ENCODE measurements at places on chromosomes 7 and 10.

DNA sequence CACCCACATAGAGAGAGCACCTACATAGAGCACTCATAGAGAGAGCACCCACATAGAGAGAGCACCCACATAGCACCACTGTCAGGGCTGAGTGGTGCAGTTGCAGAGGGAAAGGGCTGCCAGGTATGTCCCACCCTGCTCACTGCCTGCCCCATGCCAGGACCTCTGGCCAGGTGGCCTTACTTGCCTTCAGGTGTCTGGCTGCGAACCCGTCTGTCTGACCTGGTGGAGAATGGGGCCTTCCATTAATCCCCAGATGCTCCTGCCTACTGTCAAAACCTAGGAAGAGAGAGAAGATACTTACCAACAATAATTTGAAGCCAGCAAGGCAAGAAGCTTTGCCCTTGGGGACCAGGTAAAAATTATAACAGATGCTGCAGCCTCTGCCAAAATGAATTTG, 51.1 kb downstream of the INSIG1 start:
- no peak for DNase-seq

GRCh38 chr10:49526619-49527018, 12.3 kb downstream of the ERCC6 start:
- no peak for DNase-seq

GRCh38 chr10:77168161-77168560, 469.4 kb downstream of the KCNMA1 start:
- no peak for DNase-seq

DNA sequence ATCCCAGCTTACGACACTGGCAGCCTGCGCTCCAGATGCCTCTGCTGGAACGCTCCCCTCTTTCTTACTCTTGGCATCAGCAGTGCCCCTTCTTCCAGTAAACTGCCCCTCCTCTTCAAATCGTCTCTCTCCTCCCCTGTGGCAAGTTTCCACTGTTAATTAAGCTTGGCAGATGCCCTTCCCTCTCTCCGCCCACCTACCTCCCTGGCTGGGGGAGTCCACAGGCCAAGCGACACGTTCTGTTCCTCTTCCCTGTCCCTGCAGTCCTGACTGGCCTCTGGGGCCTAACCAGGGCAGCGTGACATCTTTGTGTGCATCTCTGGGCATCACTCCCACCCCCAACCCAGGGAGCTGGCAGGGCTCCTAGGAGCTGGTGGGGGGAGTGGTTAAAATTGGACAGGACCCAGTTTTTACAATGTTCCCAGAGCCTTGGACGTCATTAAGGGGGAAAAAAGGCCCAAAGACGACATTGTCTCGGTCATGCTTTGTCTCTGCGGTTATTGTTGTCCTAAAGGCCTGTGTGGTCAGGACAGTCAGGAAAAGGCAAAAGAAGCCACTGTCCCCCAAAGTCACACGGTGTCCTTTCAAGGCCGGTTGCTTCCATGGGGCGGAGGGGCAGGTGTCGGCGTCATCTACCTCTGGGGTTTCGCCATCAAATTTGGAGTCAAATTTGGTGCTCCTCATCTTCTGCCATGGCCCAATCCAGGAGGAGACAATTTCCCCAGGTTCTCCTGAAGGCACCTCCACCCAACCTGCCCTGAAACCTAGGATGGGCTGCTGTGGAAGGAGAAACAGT, 54.2 kb downstream of the DLG5 start:
- DNase-seq, result no peak

DNA sequence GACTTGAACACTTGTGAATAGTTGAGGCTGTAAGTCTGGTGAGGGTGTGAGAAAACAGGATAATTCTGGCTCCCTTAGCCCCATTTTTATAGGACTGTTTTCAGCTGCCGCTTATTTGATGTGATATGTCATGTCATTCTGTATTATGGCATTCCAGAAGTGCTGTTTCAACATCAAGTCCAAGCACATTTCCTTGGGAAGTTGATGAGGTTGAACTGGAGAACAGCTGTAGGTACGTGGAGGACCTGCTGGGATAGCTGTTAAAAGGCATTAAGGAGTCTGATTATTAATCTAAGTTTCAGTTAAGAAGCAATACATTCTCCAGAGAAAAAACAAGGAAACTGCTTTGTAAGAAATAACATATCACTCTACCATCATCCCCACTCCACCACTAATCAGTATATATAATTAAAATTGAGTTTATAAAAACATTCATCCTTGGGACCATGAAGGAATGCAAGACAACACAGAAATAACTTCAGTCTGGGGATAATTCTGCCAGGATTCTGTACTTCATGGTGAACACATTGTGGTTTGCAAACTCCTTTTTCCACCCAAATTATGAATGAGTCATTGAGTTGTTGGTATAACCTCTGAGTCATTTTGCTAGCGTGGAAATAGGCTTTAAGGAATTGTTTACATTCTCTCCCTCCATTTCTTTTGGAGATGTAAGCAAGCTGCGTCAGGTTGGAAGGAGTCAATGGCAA, 39.9 kb upstream of the TMEM229A start:
- no peak for DNase-seq

DNA sequence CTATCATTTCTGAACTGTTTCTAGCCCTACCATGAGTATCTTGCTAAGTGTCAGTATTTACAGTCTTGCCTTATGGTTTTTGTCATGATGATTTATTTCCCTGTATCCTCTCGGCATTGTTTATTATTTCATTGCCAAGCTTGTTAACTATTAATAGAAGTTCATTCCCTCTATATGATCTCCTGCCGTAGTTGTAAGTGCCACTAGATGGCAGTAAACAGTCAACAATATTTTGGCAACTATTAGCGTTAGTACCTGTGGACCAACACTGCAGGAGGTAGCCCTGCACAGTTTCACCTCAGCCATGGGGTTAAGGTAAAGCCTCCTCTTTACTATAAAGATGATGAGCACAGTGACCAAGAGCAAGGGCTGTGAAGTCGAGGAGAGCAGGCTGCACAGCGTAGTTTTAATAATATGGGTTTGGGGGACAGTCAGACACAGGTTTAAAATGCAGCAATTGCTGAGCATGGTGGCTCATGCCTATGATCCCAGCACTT, 26.1 kb upstream of the CCNJ start:
- no peak for DNase-seq

DNA sequence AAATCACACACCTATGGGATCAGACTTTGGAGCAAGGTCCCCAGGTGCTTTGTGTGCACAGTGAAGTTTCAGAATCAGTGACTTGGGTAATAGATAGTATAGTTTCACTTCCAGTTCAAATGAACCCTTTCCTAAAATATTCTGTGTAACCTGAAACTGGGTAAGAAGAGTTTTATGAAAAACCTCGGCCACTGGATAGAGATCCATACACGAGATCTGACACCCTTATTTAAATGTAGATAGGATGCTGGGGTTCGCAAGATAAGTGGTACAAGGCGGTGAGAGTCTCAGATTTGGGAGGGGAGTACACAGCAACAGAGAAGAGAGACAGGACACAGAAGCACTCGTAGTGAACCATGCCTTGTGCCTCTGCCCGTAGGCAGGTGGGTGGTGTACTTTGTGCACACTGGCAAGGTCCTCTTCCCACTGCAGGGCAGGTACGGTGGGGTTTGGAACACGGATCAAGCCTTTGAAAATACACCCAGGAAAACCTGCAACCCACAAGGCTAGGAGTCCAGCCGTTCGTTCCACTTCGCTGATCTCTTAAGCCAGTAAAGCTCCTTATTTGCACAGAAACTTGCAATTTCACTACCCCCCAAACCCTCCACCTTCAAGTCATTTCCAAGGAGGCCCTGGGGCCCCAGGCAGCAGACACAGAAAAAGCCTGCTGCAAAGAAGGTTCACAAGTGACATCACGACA, 162.8 kb downstream of the USP6NL start:
- DNase-seq, result no peak

- no peak for DNase-seq
These were observed 531.3 kb downstream of the ATRNL1 start for GRCh38 chr10:115624448-115624847.

- DNase-seq, result no peak
These were observed 5.5 kb upstream of the ZNF316 start for GRCh38 chr7:6631605-6632004.

DNA sequence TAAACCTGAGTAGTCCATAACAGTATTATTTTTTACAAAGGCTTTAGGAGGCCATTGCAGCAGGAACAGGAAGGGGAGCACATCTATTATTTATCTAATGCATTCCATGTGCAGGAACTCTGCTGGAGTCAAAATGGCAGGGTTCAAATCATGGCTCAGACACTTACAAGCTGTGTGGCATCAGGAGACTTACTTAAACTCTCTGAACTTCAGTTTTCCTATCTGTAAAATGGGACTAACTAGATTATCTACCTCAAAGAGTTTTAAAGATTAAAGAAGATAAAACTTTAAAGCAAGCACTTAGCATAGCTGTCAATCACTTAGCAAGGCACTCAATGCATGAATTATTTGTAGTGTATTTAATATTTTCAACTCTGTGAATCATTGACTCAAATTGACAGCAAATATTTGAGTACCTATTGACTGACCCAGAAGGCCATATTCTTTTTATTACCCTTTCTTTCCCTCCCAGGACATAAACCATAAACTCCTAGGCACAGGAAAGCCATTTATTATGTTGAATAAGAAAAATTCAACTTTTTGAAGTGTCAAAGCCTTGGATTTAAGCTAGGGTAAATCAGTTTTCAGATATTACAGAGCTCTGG, 115.8 kb upstream of the FAM204A start:
- no peak for DNase-seq

GRCh38 chr10:45578384-45578971, 94.1 kb downstream of the ZFAND4 start:
- no peak for DNase-seq

DNA sequence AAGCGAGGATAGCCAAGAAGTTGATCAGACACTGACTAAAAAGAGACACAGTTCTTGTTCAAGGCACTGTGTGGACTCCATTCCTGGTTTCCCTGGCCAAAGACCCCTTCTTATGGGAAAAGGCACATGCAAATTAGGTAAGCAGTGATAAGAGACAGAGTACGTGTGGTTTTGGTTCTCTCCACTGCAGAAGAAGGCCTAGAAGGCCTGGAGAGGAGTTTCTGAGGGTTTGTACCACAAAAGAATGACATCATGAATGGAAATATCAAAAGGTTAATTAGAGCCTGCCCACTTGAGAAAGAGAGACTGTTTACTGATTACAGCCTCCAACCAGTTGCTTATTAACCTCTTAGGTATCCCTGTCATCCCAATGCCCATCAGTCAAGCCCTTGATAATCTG, 137.5 kb downstream of the ZNF365 start:
- no peak for DNase-seq

GRCh38 chr10:132296666-132297443, 10.9 kb downstream of the STK32C start:
- DNase-seq, result no peak

DNA sequence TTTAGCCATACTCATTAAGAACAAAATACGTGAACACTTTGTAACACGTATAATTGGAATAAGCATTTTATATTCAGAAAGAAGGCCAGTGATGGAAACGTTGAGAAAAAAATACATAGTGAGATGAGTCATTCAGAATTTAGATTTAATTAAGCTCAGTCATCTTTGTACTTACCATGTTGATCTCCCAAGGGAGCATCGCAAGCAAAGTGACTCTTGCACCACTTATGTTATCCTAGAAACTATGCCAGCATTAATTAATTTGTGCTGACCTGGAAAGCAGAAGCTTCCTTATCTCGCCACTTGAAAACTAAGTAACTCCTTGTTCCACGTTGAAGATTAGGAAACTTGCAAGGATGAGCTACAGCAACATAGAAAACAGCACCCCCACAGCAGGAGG, 9.7 kb upstream of the MPP7 start:
- no peak for DNase-seq

DNA sequence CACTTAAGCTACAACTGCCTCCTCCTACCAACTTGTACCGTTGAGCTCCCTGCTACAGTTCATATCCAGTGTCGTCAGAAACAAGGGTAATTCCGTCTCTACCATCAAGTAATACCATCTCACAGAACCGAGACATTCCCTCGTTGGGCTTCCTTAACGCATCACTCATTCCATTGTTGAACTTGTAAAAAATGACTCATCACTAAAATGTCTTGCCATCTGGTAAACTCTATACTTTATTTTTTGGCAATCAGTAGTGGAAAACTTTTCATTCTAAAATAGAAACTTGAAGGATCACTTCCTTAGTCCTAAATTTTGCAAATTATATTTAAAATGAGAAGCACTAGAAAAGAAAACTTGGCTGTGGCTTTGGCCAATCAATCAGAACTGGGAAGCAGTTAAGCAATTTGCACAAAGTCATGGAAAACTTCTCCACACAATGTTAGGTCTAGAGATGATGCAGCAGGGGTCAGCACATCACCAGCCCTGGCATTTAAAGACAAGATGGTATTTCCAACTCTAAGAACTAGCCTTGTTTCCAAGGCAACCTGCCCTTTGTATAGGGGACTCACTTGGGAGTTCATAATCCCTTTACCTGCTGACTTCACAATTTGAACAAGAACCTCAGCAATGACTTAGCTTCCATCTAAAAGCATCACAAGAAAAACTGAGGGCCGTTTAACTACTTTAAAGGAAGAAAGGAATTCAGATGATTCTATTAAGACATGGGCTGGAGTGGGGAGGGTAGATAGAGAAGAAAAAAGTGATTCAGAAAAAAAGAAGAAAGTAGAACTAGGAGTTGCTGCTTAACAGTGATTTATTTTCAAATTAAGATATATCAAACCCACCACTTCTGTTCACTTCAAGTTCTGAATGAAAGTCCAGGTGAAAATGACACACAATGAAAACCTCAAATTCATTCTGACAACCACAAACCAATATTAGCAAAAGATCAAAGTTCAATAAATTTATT, 288.1 kb downstream of the PARD3 start:
- DNase-seq, result no peak

GRCh38 chr7:19939746-19940145, 166.3 kb upstream of the TMEM196 start:
- DNase-seq, result no peak

- peak; percentile 13 for DNase-seq
These were observed 47.8 kb downstream of the SHH start for GRCh38 chr7:155764438-155764793.

GRCh38 chr10:44949127-44949802, 10.3 kb upstream of the RASSF4 start:
- no peak for DNase-seq

DNA sequence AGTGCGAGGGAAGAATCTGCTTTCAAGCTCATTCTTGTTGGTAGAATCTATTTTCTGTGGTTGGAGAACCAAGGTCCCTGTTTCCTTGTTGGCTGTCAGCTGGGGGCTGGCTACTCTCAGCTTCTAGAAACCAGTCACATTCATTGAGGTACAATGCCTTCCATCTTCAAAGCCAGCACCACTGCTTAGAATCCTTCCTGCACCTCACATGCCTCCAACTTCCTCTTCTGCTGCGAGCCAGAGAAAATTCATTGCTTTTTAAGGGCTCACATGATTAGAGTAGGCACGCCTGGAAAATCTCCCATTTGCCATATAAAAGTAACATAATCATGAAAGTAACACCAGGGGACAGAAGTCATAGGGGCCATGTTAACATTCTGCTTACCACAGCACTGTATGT, 28.7 kb downstream of the TES start:
- DNase-seq, result no peak

DNA sequence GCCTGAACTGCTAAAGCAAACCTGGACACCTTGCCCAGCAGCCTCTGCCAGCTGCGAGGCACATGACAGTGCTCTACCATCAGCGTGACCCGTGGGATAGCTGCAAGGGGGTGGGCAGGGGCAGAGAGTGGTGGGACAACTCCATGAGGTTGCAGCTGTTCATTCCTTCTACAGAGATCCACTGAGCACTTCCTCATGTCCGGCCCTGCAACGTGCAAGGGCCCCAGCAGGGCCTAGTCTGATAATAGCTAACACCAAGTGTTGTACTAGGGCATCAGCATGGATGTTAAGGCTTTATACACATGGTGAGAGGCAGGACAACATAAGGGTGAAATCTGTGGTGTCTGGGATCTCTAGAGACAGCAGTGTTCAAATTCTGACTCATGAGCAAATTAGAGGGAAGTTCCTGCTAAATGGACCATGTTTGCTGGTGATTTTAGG, 14.3 kb downstream of the NOD1 start:
- DNase-seq, result no peak

Data from stimulated activated CD4-positive, alpha-beta T cell treated with anti-CD3 and anti-CD28 coated beads, Interleukin-4, amount 100 ng/mL, for 4 hours (primary cell).